ENCODE measurements at places on chromosomes 1 and 21.

DNA sequence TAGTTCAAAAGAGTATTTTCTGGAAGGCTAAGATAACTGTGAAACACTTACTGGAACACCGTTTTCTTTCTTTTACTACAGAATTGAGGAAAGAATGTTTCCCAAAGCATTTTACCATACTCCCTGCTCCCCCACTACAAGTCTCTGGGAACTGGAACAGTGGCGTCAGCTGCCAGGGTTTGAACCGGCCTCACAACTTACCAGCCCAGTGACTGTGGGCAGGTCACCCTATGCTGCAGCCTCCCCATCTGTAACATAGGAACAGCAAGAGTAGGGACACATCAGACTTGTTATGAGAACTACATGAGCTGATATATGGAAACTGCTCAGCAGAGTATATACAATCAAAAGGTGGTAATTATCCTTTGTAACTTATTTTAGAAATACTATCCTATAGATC lies 91.5 kb downstream of the PTPN14 start:
- no peak for DNase-seq

DNA sequence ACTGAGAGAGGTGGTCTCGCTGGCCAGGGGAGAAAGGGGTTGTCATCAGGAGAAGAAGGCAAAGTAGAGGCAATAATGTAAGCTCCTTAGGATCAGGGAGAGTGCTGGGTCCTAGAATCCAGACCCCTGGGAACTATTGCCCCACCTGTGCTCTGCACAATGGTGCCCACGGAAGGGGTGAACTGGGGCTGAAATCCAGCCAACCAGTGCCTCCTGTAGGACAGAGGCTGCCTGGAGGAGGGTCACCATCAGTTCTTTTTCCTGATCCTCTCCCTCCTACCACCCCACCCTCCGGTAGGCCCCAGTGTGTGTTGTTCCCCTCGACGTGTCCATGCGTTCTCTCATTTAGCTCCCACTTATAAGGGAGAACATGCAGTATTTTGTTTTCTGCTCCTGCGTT lies 52.9 kb upstream of the ATP2B4 start:
- no peak for DNase-seq

- peak; percentile 82 for DNase-seq
Observed at GRCh38 chr1:109161858-109162606, 48.1 kb downstream of the ELAPOR1 start.

- no peak for DNase-seq
Observed at GRCh38 chr1:48047116-48047515, 49.9 kb upstream of the TRABD2B start.

- no peak for DNase-seq
Observed at GRCh38 chr1:78223417-78224215, 177.8 kb downstream of the GIPC2 start.

DNA sequence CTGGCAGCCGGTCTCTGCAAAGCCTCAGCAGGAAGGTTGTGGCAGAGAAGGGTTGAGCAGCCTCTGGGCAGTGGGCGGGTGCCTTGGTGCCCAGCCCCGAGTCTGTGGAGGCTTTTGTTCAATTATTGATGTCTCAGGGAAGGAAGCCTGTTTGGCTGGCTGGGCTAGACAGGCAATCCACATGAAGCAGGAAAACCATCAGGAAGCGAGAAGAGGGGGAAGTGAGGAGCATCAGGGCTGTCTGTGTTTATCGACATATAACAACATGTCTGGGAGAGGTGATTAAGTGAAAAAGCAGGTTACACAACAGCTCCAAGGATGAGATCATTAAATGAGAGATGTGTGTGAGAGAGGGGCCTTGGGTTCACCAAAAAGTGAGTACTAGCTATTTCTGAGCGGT lies 105.4 kb downstream of the UBE2U start:
- DNase-seq: no peak

GRCh38 chr1:210586771-210587170 lies 258.1 kb downstream of the HHAT start:
- DNase-seq: no peak
